Anterior cingulate cortex (tissue), 58 donors: ENCODE measurements at places on chromosomes 6 and 20.

DNA sequence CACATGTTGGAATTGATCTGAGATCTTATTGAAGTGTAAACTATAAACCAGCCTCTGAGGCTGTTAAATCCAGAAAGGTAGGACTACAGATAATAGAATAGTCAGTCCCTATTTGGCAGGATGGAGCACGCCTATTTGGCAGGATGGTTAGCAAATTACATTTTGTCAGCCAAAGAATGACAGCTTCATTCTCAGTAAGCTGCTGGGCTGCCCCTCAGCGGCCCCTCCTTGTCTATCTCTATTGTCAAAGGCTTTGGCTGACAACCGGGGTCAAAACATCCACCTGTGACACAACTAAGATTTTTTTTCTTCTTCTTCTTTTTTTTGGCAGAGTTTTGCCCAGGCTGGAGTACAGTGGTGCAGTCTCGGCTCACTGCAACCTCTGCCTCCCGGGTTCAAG, 123.4 kb upstream of the ECI2 start:
- DNase-seq: no peak

GRCh38 chr20:49904440-49905214, 10.7 kb downstream of the SPATA2 start:
- DNase-seq: no peak

DNA sequence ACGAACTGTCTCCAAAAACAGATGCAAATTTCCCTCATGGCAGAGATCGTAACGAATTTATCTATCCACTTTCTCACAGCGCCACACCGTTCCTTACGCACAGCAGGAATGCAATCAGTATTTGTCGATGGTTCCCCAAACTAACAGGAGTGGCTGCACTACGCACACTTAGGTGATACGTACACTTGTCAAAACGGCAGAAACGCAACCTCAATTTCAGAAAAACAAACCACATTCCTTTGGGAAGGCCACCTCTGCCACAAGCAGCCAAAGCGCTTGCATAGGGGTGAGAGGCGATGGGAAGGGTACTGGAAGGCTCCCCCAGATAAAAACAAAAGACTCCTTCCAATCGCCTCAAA, 638 bp downstream of the MDN1 start:
- DNase-seq: peak; percentile 28

DNA sequence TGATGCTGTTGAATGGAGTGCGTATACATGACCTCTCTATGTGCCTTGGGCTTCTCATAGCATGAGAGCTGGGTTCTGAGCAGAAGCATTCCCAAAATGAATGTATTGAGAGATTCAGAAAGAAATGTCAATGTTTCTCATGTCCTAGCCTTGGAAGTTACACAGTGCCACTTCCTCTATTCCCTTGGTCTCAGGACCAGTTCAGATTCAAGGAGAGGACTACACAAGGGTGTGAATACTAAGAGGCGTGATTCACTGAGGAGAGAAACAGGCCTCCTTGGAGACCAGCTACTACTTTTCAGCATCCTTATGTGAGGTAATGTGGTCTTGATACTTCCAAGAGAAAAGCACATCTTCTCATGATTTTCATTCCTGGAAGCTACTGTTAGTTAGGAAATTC, 10.4 kb downstream of the PPARD start:
- no peak for DNase-seq
